ENCODE measurements at places on chromosomes 4 and X.

GRCh38 chr4:10958226-10958856 lies 273.8 kb upstream of the CLNK start:
- DNase-seq, result no peak

- no peak for DNase-seq
These were observed 146.2 kb downstream of the TEX11 start for GRCh38 chrX:70762285-70762684.

- no peak for DNase-seq
These were observed 127.9 kb upstream of the PPP3CA start for GRCh38 chr4:101475246-101475645.

- DNase-seq, result no peak
These were observed 19.4 kb upstream of the SRD5A3 start for GRCh38 chr4:55326629-55327028.

- no peak for DNase-seq
These were observed 327.1 kb upstream of the GIMD1 start for GRCh38 chr4:106695501-106696262.

- DNase-seq, result no peak
These were observed 15.1 kb upstream of the FGFR3 start for GRCh38 chr4:1777822-1778641.

DNA sequence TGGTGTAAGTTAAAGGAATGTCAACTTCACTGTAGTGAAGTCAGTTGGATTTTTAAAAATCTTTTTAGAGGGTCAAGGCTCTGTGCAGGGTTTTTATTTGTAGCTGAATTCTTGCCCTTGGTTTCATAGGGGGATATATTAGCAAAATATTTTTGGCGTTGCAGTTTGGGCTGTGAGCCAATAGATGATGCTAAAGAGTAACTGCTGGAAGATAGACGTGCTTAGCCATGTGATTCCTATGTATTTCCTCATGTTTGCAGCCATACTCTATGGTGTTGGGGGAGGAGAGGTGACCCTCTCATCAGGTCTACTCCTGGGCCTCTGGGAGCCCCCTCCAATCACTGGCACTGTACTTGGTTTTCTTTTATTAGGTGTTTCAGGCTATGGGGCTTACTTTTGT lies 246.7 kb upstream of the ARHGAP24 start:
- DNase-seq, result no peak

GRCh38 chrX:16606142-16606720 lies 43.7 kb upstream of the S100G start:
- no peak for DNase-seq

GRCh38 chrX:134735015-134735414 lies 76.7 kb upstream of the PLAC1 start:
- no peak for DNase-seq

- no peak for DNase-seq
These were observed 98.6 kb downstream of the FHDC1 start for GRCh38 chr4:153034681-153035080.

- no peak for DNase-seq
These were observed 80.5 kb downstream of the CASP3 start for GRCh38 chr4:184568770-184569169.

DNA sequence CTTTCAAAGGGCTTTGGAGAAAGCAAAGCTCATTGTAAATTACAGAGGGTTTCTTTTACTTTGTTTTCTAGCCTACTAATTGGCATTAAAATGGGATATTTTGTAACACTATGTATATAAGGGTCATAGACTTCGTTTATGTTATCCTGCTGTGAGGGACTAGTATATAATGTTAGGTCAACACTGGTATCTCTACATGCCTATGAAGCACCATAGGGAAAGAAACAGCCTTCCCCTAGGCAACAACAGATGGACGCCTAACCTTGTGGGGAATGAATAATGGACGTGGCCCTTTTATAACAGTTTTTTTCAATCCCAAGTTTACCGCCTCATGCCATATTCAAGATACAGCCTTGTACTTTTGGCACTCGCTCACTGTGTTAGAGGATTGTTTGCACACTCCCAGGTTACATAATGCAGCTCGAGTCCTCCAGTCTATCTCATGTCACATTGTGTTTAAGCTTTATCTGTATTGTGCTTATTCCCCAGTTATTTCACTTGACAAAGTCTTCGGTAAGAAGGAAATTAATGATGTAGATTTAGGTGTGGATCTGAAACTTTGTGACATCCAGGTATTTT lies 711.0 kb downstream of the RPA4 start:
- no peak for DNase-seq

Data from stimulated activated CD8-positive, alpha-beta memory T cell treated with anti-CD3 and anti-CD28 coated beads, Interleukin-4, amount 100 ng/mL, for 1 hour (primary cell).